ENCODE measurements at places on chromosomes 7 and 10.

GRCh38 chr7:33674804-33675411 is 230.4 kb upstream of the BMPER start:
- no peak for DNase-seq

DNA sequence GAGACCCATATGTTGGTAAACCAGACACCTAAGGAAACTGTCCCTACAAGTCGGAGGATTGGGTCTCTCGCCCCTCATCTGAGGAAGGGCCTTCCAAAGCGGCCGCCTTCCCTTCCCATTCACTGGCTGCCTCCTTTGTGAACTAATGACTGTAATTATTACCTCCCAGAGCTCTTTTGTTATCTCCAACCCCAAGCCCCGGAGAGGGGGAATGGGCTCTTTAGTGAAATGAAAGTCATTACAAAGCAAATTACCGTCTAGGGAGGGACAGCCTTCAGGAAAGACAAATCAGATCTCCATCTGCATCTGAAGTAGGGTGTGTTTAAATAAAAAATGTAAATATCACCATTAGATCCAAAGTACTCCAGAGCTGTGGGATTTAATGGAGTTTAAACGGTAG is 2.6 kb upstream of the GAD2 start:
- DNase-seq, result no peak

DNA sequence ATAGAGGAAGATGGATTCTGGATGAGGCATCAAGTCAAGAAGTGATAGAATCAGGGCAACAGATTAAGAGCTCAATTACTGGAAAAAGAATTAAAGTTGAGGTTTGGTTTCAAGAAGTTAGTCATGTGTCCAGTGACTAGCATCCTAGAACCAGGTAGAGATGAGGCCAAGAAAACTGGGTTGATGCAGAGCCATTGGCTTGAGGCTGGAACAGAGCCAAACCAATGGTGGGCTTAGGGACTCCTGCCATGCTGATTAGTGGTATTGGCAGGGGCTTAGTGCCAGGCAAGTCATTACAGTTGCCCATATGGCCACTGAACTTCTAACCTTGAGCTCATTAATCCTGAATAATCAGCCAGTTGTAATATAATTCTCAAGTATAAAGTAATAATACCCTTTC is 18.5 kb downstream of the ZNF277 start:
- DNase-seq, result no peak

GRCh38 chr7:10718768-10719167 is 254.9 kb upstream of the PHF14 start:
- DNase-seq, result no peak

DNA sequence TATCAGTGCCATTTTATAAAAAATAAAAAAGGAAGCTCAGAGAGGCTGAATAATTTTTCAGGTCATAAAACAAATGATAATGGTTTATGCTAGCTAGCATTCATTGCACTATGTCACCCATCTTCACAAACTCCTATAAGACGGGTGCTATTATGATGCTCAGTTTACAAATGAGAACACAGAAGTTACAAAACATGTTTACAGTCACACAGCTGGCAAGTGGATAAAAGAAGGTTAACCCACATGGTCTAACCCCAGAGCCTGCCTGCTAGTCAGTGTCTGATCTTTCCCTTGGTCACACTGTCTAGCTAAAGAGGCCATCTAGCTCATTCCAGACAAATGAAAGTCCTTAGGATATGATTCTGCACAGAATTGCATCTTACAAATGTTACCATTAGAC is 39.4 kb downstream of the SLC16A9 start:
- no peak for DNase-seq

GRCh38 chr10:78890506-78890905 is 178.3 kb upstream of the ZMIZ1 start:
- no peak for DNase-seq

GRCh38 chr10:125565046-125565445 is 117.9 kb downstream of the TEX36 start:
- no peak for DNase-seq

GRCh38 chr10:118850418-118851061 is 95.8 kb upstream of the CACUL1 start:
- DNase-seq, result peak; percentile 32

DNA sequence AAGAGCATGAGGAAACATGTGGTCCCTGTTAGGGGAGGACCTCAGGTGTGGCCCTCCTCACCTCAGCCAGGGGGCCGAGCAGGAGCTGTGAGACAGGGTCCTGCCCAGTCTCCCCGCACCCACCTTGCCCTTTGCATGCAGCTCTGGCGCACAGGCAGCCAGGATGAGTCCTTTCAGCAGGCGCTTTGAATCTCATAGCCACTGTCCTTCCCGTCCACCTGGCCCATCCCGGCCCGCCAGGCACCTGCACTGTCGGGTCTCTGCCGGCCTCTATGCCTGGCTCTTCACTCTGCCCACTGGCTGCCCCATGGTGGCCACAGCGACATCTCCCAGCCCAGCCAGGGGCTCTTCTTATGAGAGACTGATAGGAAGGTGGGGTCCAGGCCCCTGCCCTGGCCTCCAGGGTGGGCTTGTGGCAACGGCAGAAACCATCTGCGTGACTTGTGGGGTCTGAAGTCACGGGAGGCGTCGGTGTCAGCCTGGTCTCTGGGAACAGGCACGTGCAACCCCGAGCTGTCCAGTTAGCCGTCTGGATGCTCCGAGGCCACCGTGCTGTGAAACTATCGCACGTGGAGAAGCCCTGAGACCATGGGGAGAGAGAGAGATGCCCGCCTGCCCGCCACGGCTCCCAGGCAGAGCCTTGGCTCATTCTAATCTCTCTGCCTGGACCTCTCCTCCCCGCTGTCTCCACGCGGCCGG is 37.4 kb downstream of the FOXL3 start:
- no peak for DNase-seq

DNA sequence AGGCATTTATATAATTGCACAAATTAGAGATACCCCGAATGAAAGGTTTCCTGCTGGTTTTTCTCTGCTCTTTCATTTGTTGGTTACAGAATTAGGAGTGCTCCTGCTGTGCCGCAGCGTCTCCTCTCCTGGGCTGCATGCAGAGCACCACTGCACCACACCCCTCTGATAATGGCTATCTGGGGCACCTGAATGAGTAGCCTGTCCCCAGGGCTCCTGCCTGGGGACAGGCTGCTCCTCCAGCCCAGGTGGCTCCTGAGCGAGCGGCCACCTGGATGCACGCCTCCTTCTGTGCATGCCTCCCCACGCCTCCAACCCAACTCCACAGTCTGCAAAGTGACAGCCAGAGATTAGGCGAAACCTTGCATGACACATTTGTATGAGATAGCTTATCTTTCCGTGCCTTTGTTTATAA is 242.6 kb upstream of the FZD8 start:
- DNase-seq, result no peak

GRCh38 chr10:95335933-95336699 is 45.3 kb upstream of the PDLIM1 start:
- DNase-seq, result no peak

GRCh38 chr10:112580267-112580666 is 133.3 kb downstream of the VTI1A start:
- DNase-seq, result no peak

GRCh38 chr10:112689327-112690072 is 242.5 kb downstream of the VTI1A start:
- no peak for DNase-seq

- DNase-seq, result no peak
Measured at GRCh38 chr10:4768416-4768815, 57.6 kb upstream of the AKR1E2 start.

Data from activated T-helper 1 cell treated with Interleukin-2 at 50 U/mL for 16 hours (primary cell).